Mucosa of gallbladder (tissue), 1 donor: ENCODE measurements at places on chromosomes 5 and 9. TPM values are rescaled to one million over a fixed set of nuclear protein-coding genes. Genes with fewer than 3 reads are reported as not detected.

- no peak for DNase-seq
Measured at GRCh38 chr5:19266791-19267190, 721.2 kb downstream of the CDH18 start.

- no peak for DNase-seq
Measured at GRCh38 chr5:131640043-131640856, 5.2 kb upstream of the RAPGEF6 start.

- DNase-seq = no peak
Measured at GRCh38 chr5:172897481-172898217, 61.6 kb upstream of the RPL26L1 start.

GRCh38 chr5:149865746-149866145 lies 78.8 kb downstream of the PDE6A start:
- no peak for DNase-seq

DNA sequence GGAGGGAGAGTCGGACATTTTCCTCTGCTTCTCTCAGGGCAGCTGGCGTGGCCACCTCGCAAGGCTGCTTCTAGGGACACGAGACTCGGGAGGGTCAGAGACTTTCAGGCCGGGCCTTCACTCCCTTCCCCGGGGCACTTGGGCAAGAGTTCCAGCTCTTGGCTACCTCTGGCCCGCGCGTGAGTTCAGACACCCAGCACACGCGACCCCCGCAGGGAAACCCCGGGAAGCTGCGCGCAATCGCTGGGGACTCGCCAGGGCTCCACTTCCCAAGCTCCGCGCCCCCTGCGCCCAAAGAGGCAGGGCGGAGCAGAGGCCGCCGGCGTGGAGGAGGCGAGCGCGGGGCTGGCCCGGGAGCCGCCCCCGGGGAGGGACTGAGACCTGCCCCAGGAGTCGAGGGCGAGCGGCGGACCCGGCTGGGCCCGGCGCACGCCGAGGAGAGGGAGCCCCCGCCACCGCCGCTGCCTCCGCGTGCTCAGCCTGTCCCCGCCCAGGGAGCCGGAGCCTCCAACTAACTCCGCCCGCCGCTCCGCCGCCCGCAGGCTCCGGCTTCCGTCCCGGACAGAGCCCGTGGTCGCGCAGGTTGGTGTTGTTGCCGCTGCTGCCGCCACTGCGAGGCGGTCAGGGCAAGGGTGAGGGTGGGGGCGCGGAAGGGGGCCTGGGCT lies at the start of gene PAM:
Gene PAM, plus strand, starts transcription at position 539 of the 665 bp plus-strand sequence. CDS start 110,891 bp downstream, outside the sequence.
- peak; percentile 62 for DNase-seq

- no peak for DNase-seq
Measured at GRCh38 chr5:134188092-134188491, 11.3 kb upstream of the SKP1 start.

GRCh38 chr5:154296525-154297159 lies 106.1 kb downstream of the GALNT10 start:
- no peak for DNase-seq

DNA sequence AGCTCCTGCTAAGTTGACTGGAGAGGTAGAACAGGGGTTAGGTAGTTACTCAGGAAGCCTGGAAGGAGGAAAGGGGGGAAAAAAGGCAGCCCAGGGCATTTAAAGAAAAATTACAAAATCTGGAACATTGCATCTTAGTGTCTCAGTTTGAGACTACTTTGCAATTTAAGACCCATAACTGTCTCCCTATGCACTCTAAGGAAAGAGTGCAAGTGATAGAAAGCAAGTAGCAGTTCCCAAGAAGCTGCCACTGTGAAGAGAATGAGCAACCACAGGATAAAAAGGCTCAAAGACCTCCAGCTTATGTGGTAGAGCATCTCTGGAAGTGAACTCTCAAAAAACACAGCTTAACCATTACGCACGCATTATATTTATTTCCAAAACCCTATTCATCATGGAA lies 141.8 kb downstream of the SLCO4C1 start:
- no peak for DNase-seq

GRCh38 chr9:107323836-107324585 lies 40.9 kb downstream of the RAD23B start:
- DNase-seq = no peak

DNA sequence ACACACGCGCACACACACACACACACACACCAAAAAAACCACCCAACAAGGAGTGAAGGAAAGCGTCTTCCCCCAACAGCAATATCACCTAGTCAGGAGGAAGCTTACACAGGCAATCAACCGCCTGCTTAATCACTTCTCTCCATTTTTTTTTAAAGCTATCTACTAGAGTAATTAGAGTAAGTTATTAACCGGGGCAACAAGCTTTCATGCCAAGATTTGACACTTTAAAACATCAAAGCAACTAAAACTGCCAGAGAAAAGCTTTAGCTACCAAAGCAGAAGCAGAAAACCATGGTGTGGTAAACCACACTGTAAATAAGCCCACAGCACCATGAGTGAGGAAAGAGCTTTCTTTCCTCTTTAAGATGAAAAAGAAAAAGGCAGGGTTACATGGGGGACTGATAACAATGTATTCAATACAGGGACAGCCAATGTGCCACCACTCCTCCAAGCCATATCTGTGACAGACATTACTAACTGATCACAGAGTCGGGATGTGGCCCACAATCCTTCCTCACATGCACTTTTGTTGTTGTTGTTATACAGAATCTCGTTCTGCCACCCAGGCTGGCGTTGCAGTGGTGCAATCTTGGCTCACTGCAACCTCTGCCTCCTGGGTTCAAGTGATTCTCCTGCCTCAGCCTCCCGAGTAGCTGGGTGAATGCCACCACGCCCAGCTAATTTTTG lies 282.1 kb downstream of the CRB2 start:
- DNase-seq = no peak

Gene KIAA0825
- 3.3 TPM for total RNA-seq

Gene PHF24
- 0.29 TPM for total RNA-seq

Gene CCDC192
- total RNA-seq = not detected

Gene ZDHHC12
- total RNA-seq = 66.2 TPM

Gene C5orf46
- total RNA-seq = not detected
